ENCODE measurements at places on chromosomes 16 and 17.

GRCh38 chr17:67575325-67575724 is 142.4 kb upstream of the NOL11 start:
- no peak for DNase-seq

DNA sequence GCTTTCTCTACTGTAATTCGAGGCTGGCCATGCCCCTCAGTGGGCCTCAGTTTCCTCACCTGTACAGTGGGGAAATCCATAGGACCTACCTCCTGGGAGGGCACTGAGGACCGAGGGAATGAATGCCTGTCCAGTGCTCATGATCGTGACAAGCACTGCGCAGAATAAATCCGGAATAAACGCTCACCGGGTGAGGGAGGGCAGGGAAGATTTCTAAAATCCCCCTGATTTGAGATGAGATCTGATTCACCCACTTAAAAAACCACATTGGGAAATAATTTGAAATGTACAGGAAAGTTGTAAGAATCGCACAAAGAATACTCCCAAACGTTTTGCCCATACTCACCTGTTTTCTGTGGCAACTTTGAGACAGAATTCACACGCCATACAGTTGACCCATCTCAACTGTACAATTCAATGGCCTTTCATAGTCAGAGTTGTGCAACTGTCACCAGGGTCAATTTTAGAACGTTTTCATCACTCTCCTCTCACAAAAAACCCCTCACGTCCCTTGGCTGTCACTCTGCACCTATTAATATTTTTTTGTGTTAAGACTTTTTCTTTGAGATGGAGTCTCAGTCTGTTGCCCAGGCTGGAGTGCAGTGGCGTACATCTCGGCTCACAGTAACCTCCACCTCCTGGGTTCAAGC is 49.8 kb downstream of the IRF8 start:
- no peak for DNase-seq

DNA sequence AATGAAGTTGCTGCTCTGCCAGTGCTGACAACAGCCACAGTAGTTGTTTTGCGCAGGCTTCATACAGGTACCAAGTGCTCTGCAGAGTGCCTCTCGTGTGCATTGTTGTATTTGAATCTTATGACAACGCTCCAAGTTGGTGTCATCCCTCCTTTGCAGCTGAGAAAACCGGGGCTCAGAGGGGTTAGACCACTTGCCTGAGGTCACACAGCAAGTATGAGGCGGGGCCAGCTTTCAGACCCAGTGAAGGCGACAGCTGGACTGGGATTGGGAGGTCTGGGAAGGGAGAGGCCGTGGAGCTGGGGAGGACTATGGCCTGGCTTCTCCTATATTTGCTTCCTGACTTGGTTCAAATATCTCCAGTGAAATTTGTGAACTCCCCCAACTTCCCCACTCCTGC is 33.2 kb downstream of the WNT9B start:
- DNase-seq: no peak

GRCh38 chr17:81995463-81996231 is 18.2 kb downstream of the ASPSCR1 start:
- no peak for DNase-seq

GRCh38 chr17:63578769-63579111 is 22.0 kb upstream of the TACO1 start:
- DNase-seq: no peak

DNA sequence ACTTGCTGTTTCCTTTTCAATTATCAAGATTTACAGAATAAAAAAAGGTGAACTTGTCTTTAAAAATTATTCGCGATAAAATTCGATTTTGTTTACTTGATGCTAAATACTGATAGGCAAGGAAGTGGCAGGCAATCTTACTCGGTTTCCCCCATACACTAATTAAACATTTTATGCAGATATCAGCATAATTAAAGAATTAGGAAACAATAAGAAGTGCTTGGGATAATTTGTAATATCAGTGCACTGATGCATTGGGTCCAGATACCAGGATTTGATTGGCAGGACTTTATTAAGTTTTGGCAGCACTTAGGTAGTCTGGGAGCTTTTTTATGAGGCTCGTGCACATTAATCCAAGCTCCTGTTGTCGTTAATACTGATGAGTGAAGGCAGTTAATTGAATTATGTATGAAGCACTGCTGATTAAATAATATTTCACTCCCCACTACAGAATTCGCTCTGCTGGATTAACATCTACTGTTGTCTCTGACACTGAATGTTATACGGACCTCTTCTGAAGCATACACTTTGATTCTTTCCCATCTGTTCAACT is 165.6 kb downstream of the CA10 start:
- DNase-seq: no peak

DNA sequence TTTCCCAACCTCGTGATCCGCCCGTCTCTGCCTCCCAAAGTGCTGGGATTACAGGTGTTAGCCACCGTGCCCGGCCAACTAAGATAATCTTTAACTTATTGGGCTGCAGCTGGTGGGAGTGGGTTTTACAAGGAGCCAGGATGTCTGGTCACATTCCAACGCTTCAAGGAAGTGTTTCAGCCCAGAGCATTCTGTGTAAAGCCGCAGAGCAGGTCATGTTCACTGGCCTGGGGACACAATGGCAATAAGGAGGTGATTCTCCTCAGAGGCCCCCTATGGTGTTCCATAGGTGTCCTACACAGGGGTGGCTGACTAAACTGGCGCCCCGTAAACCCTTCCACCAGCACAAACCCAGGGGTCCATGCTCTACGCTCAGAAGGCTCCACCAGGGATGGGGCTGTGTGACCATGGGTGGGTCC is 1.2 kb downstream of the QPRT start:
- DNase-seq: no peak

DNA sequence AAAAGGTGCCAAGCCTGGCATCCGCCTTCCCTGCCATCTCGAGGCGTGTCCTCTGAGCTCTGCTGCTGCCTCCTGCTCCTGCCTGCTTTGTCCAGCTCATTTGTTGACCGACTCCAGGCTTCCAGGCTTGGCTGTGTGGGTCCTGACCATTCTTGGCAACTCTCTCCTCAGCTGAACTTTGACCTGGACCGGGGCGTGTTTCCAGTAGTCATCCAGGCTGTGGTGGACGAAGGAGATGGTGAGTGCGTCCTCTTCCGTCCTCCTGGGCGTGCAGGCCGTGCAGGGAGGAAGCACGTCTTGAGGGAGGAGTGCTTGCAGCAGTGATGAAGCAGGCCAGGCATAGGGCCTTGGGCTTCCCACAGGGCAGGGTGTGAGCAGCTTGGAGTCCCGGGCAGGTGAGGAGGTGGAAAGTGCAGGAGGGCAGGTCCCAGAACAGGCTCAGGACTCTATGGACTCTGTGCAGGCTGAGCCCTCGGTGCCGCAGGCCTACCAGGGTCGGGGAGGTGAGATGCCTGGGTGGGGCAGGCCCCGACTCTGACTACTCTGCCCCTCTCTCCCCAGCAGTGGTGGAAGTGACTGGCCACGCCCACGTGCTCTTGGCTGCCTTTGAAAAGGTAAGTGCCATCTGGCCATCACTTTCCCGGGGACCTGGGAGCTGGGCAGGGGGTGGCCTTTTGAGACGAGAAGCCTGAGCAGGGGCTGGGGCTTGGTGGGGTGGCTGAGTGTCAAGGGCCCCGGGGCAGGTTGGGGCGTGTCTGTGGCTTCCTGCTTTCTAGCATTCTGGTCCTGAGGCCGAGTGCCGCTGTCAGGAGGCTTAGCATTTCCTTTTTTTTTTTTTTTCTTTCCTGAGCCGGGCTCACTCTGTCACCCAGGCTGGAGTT is 28.6 kb upstream of the NUDT16L1 start:
- no peak for DNase-seq

GRCh38 chr17:5592382-5592781 is 8.1 kb upstream of the NLRP1 start:
- DNase-seq: no peak

DNA sequence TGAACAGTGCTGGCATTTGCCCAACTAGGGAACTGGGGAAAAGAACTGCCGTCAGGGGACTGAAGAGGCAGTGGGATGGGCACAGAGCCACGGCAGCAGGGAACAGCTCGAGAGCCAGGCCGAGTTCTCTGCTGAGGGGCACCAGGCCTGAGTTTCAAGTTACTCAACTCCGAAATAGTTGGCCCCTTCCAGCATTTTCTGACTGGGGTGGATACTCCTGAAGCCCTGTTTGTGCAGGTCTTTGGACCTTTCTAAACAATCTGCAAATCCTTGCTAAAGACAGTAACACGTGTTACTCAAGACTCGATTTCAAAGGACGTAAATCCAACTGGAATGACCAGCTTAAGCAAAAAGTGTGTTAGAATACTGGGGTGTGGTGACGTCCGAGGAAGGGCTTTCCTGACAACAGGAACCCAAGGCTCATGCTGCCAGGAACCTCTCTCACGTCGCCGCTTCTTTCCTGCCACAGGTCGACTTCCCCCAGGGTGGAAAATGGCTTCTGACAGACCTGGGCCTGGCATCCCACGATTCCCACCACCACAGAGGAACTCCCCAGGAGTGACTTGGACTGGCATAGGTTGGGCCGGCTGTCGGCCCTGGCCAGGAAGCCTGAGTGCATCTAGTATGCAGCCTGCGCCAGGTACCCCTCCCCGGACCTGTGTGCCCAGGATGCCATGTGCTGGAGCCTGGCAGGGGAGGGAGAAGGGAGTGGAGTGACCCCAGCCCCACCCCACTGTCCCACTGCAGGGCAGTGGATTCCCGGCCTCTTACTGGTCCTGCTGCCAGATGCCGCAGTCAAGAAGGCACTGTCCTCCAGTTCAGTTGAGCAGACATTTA is 71.9 kb downstream of the N4BP1 start:
- DNase-seq: no peak

GRCh38 chr17:28317966-28318758 is 838 bp upstream of the TMEM97 start:
- DNase-seq: no peak

- no peak for DNase-seq
These were observed 28.8 kb downstream of the ABCC12 start for GRCh38 chr16:48126801-48127644.

DNA sequence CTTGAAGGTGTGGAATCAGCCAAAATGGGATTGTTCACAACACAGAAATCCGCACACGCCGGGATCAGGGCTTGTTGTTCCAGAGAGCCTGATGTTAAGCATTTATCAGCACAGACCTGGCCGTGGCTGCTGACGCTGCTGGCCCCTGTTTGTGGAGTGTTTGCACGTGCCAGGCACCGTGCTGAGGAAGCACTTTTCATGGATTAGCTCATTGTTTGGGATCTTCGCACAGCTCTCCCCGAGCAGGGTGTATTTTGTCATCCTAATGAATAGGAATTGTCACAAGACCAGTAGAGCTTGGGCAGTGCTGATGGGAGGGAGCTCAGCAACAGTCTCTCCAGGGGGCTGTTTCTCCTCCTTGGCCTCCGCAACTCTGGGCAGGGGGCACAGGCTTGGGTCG is 160.4 kb upstream of the PLCG2 start:
- no peak for DNase-seq

DNA sequence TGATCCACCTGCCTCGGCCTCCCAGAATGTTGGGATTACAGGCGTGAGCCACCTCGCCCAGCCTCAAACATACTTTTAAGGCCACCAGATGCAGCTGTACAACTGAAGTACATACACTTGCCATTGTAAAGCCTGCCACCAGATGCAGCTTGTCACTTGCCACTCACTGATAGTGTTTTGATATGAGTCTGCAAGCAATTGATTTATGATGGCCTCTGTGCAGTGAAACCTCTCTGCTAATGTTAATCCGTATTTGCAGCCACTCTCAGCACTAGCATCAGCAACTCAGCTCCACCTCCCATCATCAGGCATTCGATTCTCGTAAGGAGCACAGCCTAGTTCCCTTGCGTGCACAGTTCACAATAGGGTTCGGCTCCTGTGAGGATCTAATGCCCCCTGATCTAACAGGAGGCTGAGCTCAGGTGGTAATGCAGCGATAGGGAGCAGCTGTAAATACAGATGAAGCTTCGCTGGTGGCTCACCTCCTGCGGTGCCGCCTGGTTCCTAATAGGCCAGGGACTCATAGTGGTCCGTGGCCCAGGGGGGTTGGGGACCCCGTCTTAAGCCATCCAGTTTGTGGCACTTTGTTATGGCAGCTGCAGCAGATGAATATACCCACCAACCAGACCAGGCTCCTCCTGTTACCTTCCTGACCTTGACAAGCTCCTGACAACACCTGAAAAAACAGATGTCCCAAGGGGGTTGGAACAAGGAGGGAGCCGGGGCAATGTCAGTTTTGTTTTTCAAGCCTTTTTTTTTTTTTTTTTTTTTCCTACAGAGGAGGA is 1.3 kb upstream of the HERPUD1 start:
- no peak for DNase-seq

DNA sequence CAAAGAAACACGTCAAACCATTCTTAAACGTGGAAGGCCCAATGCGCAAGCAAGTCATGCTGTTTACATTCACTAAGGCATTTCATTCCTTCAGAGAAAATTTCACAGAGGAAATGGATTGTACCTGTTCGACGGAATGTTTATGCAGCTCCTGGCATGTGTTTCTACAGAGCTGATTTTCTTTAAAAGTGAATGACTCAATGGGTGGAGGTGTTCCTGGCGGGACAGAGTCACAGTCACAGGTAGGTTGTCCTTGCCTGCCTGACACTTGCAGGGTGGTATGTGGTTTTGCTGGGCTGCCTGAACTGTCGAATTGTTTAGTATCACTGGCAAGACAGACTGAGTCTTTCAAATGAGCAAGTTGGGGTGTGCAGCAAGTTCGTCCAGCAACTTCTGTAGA is 11.6 kb downstream of the PALB2 start:
- DNase-seq: no peak

GRCh38 chr16:10205688-10206087 is 23.5 kb upstream of the GRIN2A start:
- DNase-seq: no peak

- DNase-seq: no peak
These were observed 426.6 kb downstream of the PMP22 start for GRCh38 chr17:14838567-14838966.

- DNase-seq: no peak
These were observed 141.7 kb upstream of the C17orf78 start for GRCh38 chr17:37234106-37234505.

GRCh38 chr16:79082970-79083369 is 517.6 kb downstream of the MAF start:
- DNase-seq: no peak

- no peak for DNase-seq
These were observed 16.8 kb downstream of the B9D1 start for GRCh38 chr17:19345486-19346350.

DNA sequence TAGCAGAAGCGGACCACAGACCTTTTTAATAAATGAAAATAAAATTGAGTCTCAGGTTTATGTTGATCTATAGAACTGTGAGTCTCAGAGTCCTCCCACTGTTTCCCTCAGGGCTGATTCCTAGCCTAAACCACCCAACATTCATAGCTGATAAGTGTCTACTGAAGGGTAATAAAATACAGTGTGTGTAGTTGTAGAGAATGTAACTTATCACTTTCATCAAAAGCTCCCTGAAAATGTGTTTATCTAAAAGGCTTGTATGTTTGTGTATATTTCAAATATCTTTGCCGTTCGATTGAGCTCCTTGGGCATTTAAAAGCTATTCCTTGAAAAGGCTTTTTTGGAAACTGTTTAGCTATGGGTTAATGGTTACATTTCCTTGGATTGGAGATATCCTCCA is 740.3 kb upstream of the SOX9 start:
- no peak for DNase-seq

Data from omental fat pad (tissue), 4 donors.